ENCODE measurements at places on chromosomes 2 and 18.

DNA sequence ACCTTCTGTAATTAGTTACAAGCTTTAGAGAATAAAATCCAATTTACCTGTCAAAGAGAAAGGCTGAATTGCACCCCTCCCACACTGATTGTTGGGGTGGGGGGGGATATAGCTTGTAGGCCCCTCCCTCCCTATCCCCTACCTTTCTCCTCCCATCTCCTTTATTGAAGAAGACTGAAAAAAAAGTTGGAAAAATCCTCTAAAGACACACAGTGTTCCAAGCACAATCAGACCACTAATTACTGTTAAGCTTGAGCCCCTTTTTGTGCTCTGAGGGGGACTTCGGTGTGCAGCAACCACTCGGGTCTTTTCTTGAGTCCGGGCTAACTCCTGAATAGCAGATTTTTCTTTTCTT lies 43.0 kb upstream of the FZD5 start:
- no peak for DNase-seq

GRCh38 chr18:27062802-27063201 lies 122.3 kb downstream of the CHST9 start:
- DNase-seq, result no peak

DNA sequence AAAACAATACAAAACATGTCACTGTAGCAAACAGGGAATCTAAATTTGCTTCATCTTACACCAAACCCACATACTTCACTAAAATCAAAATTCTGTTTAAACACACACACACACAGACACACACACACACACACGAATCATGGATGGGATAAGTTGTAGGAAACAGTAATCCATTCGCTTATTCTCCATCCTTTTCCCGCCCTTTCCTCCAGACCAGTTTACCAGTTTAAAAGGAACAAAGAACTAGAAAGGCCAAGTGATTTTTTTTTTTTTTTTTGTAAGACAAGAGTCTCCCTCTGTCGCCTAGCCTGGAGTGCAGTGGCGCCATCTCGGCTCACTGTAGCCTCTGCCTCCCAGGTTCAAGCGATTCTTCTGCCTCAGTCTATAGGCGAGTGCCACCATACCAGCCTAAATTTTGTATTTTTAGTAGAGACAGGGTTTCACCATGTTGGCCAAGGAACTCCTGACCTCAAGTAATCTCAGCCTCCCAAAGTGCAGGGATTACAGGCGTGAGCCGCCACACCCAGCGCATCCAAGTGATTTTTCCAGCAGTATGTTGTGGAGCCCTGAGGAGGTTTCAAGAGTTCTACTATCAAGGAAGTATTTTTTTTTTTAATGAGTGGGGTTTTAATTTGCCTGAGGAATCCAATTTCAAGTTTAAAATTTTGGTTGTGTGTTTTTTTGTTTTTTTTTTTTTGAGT lies 5.7 kb downstream of the PSME4 start:
- DNase-seq, result no peak

DNA sequence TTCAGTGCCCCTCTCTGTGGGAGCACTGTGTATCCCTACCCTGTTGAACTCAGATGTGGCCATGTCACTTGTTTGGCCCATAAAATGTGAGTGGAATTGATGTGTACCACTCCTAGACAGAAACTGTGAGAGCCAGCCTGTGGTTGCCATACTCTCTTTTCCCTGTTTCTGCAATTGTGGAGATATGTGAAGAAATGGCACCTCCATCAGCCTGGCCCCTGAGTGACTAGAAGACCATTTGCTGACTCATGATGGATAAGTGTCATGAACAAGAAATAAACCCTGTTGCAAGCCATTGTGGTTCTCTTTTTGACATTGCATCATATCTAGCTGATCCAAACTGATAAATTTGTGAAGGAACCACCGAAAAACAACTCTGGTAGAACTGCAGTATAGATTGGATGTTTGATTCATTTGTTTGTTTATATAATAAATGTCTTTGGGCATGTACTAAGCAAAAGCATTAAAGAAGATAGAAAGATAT lies 214.5 kb upstream of the FBXO11 start:
- no peak for DNase-seq

GRCh38 chr18:9705183-9705829 lies 2.8 kb upstream of the RAB31 start:
- no peak for DNase-seq

DNA sequence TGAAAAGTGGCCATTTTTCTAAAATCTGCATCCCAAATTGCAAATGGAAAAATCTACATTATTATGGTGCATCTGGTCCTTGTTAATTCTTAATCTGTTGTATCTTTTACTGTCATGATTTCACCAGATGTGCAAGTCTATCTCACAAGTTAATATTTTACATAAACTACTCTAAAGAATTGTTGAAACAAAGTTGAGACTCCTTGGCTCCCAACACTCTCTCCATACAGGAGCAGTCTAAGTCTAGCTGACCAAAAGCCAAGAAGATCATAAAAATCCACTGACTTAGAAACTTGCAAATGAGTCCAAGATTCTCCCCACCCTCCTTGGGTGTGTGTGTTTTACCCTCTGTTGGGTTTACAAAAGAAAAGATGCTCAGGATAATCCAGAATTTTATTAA lies 85.1 kb downstream of the NCKAP5 start:
- no peak for DNase-seq

DNA sequence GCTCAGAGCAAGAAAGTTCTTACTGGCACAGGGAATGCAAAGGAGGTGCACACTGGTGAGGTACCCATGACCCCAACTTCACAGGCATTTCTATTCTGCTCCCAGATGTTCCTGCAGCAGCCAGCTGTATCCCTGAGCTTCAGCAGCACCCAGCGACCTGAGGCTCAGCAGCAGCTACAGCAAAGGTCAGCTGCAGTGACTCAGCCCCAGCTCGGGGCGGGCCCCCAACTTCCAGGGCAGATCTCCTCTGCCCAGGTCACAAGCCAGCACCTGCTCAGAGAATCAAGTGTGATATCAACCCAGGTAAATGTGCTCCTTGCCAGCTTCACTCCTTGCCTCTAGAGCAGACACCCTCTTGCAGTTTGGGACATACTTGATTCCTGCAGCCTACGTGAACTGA lies 14.1 kb upstream of the RPL31 start:
- DNase-seq, result no peak

DNA sequence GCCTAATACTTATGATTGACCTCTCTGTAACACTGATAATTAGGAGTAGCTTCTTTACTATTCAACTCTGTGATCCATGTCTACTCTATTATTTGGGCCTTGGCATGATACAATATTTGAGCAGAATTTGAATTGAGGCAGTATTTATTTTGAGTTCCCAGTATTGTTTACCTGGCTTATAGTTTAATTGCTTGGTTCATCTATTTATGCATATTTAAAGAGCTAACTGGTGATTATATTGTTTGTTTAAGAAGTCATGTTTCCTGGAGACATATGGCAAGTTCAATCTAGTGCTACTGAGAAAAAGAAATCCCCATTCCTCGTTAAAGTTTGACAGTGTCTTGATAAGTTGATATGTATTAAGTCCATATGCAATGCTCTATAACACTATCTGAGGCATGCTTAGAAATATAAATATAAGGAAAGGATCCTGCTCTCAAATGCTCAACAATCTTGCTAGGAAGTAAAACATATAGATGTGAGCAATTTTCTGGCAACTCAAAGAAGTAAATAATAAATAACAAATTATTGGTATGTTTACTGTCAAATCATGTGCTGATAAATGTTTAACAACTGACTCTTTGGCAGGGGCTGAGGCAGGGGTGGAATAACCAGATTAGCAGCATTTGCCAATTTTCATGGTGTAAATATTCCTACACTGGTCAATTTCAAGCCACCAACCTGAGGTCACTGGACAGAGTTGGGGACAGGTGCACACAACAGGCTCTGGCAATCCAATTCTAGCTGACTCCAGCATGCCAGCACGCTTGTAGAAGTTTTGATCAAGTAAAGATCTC lies 430.2 kb upstream of the PIK3C3 start:
- DNase-seq, result no peak

- no peak for DNase-seq
These were observed 87.8 kb downstream of the ACOXL start for GRCh38 chr2:110820128-110820527.

DNA sequence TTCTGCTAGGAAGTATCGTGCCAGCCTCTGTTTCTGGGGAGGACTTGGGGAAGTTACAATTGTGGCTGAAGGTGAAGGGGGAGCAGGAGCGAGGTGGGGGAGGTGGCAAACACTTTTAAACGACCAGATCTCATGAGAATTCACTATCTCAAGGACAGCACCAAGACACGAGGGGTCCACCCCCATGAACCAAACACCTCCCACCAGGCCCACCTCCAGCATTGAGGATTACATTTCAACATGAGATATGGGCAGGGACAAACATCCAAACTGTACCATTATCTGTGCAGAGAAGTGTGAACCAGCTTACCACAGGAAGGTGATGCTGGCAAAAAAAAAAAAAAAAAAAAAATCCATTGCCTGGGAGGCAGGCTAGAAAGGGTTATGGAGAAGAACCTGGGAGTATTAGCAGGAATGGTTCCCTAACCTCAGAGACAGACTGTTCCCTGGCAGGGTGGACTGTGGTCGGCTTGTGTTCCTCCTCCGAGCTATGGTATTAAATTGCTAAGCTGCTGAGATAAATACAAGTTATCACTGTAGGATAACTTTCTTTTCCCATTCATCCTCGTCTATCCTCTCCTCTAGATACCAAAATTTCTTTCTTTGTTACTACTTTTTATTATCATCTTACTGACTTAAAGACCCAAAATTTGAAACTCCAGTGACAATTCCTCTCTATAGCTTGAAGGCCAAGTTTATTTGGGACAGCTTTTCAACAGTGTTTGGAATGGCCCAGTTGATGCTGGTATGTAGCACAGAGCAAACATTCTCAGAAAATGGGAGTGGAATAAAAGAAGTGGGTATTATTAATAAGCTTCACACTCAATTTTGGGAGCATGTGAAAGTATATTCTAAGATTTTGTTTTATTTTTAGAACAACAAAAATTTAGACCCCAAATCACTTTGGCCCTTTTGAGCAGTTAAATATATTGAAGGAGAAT lies 73.7 kb upstream of the MAP3K20 start:
- DNase-seq, result no peak

DNA sequence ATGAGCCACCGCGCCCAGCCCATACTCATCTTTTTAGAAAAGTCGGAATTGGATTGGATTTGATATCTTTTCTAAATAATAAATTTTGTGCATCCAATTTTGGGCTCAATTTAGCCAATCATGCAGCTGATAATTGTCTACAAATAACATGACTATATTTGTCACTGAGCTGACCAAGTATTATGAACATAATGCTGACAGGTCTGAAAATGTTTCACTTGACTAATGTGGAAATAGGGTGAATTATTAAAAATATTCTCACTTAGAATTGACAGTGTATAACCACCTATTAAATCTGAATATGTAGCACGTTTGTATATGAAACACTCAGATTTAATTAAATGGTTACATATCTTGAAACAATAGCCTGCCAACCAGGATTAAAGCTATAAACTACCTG lies 657.2 kb upstream of the FSHR start:
- DNase-seq, result no peak

DNA sequence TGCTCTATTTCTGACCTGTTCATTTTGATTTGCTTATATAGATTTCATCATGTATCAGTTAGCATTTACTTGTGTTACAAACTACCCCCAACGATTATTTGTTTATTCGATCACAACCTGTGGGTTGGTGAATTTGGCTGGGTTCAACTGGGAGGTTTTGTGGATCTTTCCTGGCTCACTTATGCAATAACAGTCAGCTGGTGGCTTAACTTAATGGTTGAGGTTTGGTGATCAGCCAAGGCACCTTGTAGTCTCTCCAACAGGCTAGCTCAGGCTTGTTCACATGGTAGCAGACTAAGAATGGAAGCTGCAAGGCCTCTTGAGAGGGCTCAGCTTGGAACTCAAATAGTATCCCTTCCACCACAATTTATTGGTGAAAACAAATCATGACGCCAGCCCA lies 5.4 kb upstream of the PUM2 start:
- DNase-seq, result no peak

GRCh38 chr2:19575641-19576040 lies 217.2 kb upstream of the OSR1 start:
- DNase-seq, result no peak

- no peak for DNase-seq
These were observed 3.8 kb upstream of the ALS2 start for GRCh38 chr2:201784563-201784962.

DNA sequence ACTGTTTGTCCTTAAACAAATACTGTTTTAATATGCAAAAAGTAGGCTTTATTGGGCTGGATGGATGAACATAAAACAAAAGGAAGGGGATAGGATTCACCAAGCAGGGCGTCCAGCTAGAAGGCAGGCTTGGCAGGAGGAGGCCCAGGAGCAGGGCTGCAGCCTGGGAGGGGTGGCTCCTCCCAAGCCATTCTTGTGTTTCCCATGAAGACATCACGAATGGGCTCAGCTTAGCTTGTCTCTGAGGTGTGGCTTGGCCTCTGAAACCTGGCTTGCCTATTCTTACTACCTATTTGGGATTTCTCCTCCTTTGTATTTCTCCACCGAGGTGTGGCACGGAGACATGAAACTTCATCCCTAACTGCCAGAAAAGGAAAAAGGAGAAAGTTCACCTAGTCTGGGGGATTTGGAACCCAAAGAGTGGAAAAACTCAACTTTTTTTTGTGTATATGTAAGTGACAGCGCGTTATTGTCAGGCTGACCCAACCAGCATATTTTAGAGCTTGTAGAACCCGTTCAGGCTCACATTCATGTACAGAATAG lies 481.9 kb upstream of the SPRED2 start:
- no peak for DNase-seq

All from C1 segment of cervical spinal cord (tissue), 14 donors.